Activated naive CD8-positive, alpha-beta T cell treated with anti-CD3 and anti-CD28 coated beads for 36 hours (primary cell): ENCODE measurements at places on chromosomes 6 and 20.

- DNase-seq = no peak
These were observed 24.9 kb downstream of the GTPBP2 start for GRCh38 chr6:43604174-43604573.

DNA sequence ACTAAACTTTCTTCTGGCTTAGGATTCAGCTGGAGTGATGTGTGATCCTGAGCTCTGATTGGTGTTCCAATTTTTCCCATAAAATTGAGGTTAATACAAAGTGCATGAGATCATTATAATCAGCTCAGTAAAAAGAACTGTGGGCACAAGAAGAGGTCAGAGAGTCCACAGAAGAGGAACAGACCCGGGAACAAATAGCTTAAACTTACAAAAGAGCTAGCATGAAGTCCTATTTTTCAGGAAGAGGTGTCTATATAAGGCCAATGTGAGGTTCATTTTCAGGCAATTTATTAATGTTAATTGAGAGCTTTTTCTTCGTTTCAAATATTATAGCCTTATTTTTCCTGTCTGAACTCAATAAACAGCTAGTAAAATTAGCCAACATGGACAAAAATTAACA is 26.9 kb upstream of the STX11 start:
- DNase-seq = no peak

DNA sequence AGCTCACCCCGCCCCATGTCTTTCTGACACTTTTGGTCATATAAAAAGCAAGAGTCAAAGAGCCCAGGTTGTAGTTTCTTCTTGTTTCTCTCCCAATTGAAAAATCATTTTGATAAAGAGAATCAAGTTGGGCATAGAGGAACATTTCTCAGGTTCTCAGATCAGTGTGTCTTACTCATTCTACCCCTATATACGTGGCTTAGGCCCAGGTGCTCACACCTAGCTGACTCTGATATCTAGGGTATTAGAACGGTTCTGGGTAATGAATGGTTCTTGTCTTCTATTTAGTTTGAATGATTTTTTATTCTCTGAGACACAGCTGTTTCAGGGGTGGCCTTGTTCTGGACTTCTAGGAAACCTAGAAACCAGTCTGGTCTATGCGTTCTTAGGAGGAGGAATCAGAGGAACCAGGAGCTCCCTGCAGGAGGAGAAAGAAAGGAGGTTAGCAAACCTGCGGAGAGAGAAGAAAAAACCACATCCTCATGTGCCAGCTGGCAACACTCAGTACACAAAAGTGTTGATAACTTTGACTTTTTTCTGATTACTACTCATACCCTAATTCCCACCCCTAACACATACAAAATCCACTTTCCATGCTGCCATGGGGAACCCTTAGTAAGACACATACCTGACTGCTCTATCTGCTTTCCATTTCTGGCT is 178.0 kb downstream of the CLIC5 start:
- DNase-seq = no peak

- DNase-seq = no peak
These were observed 154.0 kb upstream of the KCNG1 start for GRCh38 chr20:51176876-51177275.

GRCh38 chr6:97000138-97000537 is 75.6 kb downstream of the KLHL32 start:
- DNase-seq = no peak

GRCh38 chr6:112153926-112154607 is 66.7 kb downstream of the FAM229B start:
- no peak for DNase-seq

DNA sequence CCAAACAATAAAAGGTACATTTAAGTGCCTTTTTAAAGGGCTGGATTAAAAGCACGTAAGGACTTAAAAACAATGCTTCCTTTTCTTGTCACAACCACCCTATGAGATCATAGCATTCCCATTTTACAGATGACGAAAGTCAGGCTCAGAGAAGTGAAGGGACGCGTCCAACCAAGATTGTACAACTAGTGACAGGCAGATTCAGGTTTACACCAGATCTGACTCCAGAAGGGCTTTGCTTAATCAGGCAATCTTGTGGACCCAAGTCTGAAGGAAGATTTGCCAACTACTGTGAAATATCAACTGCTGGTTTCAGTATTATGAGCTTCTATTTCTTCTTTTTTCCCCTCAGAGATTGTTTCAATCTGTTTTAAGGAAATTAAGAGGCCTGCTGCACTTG is 877 bp downstream of the ENPP4 start:
- DNase-seq = no peak

GRCh38 chr6:160965893-160966292 is 25.7 kb upstream of the MAP3K4 start:
- no peak for DNase-seq

DNA sequence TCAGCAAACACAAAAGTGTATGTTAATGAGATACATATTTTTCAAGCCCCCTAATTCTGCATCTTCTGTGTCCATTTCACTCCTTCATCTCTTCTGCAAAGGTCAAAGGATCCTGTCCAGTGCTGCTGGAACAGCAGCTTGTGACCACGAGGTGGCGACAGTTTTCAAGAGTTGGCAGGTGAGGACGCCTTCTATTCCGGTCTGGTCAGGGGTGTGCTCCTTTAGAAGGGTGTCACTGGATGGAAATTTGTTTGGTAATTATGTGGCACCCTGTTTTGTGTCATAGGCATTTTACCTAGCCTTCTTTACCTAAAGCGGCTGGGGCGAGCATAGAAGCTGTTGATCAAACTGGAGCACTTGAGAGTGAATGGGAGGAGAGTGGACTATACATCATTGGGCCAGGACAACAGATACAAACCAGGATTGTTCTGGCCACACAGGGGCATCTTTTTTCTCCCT is 32.9 kb upstream of the ERVFRD-1 start:
- peak; percentile 67 for DNase-seq

DNA sequence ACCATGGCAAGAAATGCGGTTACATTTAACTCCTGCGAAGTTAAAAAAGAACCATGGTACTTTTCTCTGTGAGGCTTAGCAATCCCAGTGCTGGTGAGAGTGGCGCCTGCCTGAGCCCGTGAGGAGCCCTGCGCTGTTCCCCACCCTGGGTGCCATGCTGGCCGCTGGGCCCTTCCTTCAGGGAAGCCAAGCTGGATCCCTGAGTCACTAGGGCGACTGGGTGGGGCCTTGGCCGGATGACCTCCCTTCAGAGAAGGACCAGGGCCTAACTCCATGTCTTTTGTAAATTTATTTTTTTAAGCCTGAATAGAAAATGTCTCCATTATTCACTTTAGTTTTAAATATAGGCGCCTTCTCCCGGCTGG is 209.1 kb downstream of the ERMARD start:
- no peak for DNase-seq

DNA sequence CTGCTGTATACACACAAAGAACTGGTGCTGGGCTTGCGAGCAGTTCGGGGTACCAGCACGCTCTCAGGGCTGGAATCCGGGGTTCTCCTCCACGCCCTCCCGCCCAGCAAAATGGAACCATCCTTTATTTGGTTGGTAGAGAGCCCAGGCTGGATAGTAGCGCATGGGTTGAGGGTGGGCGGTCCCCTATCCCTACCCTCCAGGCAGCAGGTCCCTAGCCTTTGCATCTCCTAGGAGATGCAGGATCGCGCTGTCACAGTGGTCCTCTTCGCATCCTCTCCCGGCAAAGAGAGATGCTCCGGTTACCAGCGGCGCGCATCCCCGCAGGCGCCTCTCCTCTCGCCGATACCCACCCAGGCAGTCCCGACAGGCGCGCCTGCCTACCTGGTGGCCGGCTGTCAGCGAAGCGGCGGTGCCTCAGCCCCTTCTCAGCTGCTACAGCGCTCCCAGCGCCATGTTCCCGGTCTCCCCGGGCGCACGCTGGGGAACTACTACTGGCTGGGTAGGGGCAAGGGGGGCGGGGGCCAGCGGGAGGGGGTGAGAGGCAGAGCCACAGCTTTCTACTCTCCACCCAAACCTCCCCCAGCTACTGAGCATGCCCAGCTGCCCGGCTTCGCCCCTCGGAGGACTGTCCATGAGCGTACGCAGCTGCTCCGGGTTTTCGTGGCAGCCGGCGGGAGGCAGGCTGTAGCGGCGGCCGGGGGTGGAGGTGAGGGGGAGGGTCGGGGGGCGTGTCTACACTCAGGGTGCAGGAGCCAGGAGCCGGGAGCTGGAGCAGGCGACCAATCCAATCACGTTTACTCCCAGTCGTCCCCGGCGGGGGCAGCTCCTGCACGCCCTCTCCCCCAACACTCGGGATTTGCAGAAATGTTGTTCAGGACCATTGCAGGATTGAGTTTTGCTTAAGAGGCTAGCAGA is at the start of gene PAK5:
Gene PAK5 (minus strand): TSS at position 699 of the 918 bp plus-strand sequence. CDS start 194,748 bp downstream, outside the sequence.
- no peak for DNase-seq

- no peak for DNase-seq
These were observed 37.2 kb downstream of the SLC22A2 start for GRCh38 chr6:160221423-160221822.

- DNase-seq = no peak
These were observed 42.6 kb downstream of the DLL1 start for GRCh38 chr6:170248111-170248805.

DNA sequence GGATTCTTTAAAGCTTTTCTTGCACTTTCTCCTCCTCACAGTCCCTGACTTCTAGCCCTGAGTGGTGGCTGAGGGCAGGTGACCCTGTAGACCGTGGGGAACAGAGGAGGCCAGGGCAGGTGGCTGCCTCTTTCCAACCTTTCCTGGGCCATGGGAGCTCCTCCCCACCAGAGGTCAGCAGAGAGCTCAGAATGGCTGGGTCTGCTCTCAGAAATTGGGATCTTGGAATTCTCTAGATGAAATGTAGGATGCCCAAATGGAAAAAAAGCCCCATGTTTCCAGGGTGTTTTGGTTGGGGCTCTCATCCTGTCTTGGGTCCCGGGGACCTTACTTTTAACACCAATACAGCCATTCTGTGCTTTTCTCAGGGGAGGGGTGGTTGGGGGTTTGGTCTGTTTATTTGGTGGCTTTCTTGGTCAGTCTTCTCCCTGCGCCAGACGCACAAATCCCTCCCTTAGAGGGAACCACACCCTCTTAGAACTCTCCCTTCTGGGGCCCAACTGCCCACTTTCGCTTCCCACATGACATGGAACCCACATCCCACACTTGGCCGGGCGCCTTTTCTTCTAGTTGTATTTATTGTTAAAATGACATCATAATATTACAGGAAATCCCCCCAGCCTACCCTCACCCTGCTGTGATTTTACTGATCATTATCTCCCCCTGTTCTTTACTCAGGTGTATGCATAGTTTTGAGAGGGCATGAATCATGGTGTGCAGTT is 17.9 kb downstream of the GNAS start:
- peak; percentile 49 for DNase-seq

DNA sequence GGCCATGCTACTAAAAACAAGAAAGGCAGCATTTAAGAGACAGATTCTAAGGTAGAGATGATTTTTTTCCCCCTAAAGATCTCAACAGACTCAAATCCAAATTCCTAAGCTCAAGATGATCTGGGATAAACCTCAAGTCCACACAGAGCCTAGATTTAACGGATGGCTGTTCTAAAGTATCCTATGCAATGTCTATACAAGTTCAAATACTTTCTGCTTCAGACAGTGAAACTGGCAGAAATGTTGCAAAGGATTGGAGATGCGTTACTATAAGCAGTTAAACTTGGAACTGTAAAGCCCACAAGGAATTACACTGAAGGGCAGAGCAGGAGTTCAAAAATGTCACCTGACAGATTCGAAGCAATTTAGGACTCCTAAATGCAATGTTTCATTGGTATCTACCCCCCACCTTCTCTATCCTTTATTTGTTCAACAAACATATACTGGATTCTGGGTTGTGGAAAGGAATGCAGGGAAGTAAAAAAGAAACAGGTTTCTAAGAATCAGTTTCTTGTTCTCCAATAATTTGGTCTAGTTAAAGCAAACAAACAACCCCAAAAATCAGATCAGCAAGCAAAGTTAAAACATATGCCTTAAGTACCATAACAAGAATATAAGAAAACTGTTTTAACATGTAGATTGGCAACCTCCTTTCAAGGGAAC is 1.6 kb downstream of the DNAAF9 start:
- DNase-seq = no peak

- DNase-seq = no peak
These were observed 119.4 kb upstream of the GJE1 start for GRCh38 chr6:142013287-142013686.

DNA sequence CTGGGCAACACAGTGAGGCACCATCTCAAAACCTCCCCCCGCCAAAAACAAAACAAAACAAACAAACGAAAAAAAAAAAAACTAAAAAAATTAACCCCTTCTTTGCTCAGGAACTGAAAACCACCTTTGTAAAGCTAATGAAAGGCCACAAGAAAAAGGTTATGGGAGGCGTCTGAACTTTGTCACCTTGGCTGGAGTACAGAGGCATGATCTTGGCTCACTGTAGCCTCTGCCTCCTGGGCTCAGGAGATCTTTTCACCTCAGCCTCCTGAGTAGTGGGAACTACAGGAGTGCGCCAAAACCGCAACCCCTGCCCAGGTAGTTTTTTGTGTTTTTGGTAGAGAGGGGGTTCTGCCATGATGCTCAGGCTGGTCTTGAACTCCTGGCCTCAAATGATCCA is 337.9 kb downstream of the TBC1D32 start:
- DNase-seq = no peak

GRCh38 chr20:17505636-17506517 is 25.3 kb downstream of the BFSP1 start:
- DNase-seq = peak; percentile 74

DNA sequence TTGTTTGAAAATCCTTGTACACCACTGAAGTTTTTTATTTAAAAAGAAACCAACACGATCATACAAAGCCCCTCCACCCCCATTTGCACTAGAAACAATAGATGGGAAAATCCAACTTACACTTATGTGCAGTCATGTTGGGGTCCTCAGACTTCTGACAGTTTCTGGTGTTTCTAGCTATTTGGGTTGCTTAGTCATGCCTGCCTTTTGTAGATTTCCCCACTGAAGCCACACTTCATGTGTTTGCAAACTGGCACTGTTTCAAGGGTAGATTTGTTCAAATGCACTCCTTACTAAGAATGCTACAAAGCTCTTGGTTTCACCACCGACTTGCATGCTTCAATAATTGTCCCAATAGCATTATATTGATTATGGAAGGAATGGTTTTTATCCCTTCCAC is 1.5 kb downstream of the SH3BGRL2 start:
- no peak for DNase-seq

DNA sequence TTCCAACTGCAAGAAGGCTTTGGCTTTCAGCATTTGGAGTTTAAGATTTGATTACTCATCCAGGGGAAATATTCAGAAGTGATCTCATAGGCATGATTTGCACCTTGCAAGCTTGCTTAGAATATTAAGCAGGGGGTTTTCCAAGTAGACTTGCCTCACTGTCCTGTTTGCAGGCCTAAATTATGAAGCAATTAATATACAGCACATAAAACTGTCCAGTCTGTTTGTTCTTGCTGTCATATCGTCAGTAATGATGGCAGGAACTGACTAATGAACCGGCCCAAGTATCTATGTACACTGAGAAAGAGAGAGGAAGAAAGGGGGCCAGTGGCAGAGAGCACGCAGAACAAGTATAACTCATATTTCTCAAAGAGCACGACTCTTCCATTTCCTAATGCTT is 212.5 kb upstream of the SUPT3H start:
- no peak for DNase-seq

GRCh38 chr20:31968291-31969126 is 558 bp downstream of the XKR7 start:
- peak; percentile 86 for DNase-seq

GRCh38 chr20:62281161-62281933 is 21.4 kb upstream of the ADRM1 start:
- DNase-seq = no peak

GRCh38 chr6:129929433-129929832 is 68.3 kb upstream of the TMEM244 start:
- no peak for DNase-seq
